NCI-H226 (cell line): ENCODE measurements at places on chromosomes 13 and 19.

DNA sequence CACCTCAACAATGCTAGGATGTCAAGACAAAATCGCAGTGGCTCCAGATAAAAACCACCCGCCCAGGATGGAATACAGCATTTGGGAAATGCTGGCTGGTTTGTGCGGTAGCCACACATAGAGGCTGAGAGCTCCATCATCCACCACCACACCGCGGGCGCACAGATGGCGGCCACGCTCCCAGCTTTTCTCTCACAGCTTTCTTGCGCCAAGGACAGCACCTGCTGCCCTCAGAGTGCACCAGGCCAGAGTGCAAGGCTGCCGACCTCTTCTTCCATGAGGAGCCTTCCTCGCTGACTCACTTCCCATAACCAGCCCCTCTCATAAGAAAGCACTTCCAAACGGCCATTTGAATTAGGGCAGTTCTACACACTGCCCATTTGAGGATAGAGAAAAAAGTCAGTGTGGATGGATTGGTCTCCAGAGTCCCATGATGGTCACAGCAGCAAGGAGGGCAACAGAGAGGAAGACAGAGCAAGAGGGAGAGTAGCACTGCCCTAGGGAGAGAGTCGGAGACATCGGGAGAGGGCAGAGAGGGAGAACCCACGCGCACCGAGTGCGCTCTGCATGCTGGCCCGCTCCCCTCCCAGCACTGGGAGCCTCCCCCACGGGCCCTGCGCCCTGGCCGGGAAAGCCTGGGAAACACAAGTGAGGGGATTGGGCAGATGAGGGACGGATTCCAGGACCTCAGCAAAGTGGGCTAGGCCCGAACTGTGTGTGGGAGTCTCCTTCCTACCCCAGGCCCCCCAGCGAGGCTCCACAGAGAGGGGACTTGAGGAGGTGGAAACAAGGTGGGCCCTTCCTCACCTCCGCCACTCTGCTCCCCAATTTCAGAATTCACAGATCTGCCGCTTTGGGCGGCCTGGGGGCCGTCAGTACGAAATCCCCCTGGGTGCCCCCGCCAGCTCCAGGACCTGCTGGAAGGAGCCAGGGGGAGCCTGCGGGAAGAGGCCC is 156.9 kb downstream of the USP12 start:
- DNase-seq, result no peak

- DNase-seq, result peak; percentile 12
Observed at GRCh38 chr13:46146898-46147297, 35.1 kb downstream of the LCP1 start.

GRCh38 chr13:46184277-46184699 is 2.3 kb upstream of the LCP1 start:
- no peak for DNase-seq

GRCh38 chr19:3324405-3324856 is 42.0 kb upstream of the NFIC start:
- no peak for DNase-seq

- DNase-seq, result no peak
Observed at GRCh38 chr13:45257638-45258333, 56.9 kb upstream of the KCTD4 start.

GRCh38 chr19:38308006-38308766 is 4.1 kb downstream of the C19orf33 start:
- DNase-seq, result no peak

- no peak for DNase-seq
Observed at GRCh38 chr19:43760941-43761340, 6.2 kb upstream of the SMG9 start.

DNA sequence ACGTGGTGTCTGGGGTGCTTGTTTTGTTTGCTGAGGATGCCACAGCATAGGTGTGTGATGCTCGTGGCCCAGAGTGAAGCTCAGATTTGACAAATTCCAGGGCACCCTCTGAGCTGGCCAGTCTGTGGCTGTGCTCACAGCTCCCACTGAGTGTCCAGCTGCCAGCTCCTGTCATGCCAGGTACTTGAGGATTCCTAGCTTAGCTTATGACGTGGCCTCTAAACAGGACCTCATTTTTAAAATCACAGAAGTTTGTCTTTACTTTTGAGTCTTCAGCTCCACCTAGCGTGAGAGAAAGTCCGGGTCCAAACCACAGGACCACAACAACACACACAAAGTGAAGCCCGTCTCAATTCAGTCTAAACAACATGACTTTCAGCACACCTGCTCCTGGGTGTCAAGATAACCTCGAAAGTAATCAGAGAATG is 117.3 kb downstream of the RAB20 start:
- peak; percentile 35 for DNase-seq

DNA sequence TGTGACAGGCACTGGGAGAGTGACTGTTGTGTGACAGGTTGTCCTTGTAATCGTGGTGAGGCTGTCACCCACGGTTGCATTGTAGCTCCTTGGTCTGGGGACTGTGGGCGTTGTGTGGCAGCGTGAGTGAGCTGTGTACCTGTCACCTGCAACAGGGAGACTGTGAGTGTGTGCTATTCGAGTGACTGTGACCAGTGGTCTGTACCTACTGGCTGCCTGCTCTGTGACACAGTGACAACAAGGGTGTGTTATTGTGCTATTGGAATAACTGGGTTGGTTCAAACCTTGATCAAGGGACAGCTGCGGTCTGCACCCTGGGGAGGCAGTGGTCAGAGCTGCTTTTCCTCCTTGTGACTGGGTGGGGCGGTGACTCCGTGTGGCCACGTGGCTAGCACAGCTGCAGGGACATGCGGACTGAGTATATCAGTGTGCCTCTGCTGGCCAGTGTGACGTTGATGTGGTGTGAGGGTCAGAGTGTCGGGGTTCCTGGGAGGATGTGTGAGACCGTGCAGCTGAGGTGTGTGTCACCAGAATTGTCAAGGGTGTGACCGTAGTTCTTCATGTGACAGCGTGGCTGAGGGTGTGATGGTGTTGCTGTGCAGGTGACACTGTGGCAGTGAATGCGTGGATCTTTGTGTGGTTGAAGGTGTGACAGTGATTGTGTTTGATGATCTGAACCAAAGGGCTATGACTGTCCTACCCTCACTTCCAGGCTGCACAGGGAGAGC is 10.1 kb upstream of the NFIX start:
- no peak for DNase-seq
